AG04450 (cell line): ENCODE measurements at places on chromosomes 2 and 18.

GRCh38 chr2:121492409-121492808, 38.3 kb upstream of the RNU4ATAC start:
- DNase-seq = no peak

GRCh38 chr2:130807659-130808385, 28.9 kb upstream of the ARHGEF4 start:
- no peak for DNase-seq

- no peak for DNase-seq
Measured at GRCh38 chr18:48829443-48830149, 121.2 kb downstream of the SMAD7 start.

GRCh38 chr2:18762667-18763066, 173.3 kb upstream of the NT5C1B start:
- DNase-seq = no peak

GRCh38 chr2:37550190-37550589, 121.3 kb downstream of the CDC42EP3 start:
- DNase-seq = no peak

GRCh38 chr2:240468303-240469238, 33.1 kb downstream of the GPC1 start:
- DNase-seq = no peak

- no peak for DNase-seq
Measured at GRCh38 chr18:58168221-58168620, 124.2 kb downstream of the NEDD4L start.

DNA sequence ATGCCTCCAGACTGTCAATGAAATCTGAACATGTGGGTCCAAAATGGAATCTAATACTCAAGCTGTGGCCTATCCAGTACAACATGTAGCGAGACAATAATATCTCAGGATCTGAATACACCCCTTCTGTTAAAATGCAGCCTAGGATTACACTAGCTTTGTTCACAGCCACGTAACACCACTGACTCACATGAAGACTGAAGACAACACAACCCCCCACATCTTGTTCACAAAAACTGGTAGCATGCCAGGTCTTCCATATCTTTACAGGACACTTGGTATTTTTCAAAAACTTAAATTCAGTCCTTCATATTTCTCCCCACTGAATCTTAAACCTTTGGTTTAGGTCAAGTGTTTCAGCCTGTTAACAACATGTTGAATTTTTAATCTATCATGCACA, 84.2 kb downstream of the SLC8A1 start:
- no peak for DNase-seq

- DNase-seq = peak; percentile 61
Measured at GRCh38 chr2:180707884-180708205, 272.6 kb upstream of the UBE2E3 start.

- peak; percentile 8 for DNase-seq
Measured at GRCh38 chr2:212940816-212941215, 210.6 kb downstream of the IKZF2 start.

GRCh38 chr18:39796393-39796792, 2158.6 kb upstream of the PIK3C3 start:
- DNase-seq = no peak

GRCh38 chr2:194166818-194167217, 1490.2 kb upstream of the SLC39A10 start:
- DNase-seq = no peak

DNA sequence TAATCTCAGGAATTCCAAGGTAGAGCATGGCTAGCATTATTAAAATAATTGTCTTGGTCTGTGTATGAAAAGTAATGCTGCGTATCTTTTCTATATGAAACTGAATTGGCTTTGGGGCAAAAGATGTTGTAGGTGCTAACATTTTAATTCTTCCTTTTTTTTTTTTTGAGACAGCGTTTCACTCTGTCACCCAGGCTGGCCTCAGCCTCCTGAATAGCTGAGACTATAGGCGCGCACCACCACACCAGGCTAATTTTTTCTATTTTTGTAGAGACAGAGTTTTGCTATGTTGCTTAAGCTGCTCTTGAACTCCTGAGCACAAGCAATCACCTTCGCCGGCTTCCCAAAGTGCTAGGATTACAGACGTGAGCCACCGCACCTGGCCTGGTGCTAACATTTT, 172.6 kb upstream of the STON1 start:
- no peak for DNase-seq

GRCh38 chr2:74560591-74560990, 6.1 kb downstream of the DOK1 start:
- no peak for DNase-seq

GRCh38 chr2:239381709-239382134, 19.1 kb downstream of the HDAC4 start:
- no peak for DNase-seq

GRCh38 chr2:31384771-31385276, 29.7 kb downstream of the XDH start:
- peak; percentile 84 for DNase-seq

GRCh38 chr2:9110893-9111569, 95.6 kb upstream of the ASAP2 start:
- no peak for DNase-seq

GRCh38 chr2:206831442-206831995, 66.1 kb downstream of the FASTKD2 start:
- DNase-seq = no peak

DNA sequence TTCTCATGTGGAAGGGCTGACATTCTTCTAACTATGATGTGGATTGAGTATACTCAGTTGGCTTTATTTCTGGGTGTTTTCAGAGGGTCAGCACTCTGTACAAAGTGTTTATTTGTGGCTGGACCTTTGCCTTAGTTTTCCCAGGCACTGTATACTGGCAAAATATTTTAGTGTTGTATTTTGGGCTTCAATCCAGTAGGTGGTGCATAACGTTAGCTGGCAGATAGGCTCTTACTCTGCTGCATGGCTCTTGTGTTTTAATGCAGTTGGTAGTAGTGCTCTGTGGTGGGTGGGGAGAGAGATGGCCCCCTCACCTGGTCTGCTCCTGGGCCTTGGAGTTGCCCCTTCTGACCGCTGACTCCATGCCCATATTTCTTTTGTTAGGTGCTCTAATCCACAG, 75.6 kb upstream of the REG3A start:
- no peak for DNase-seq

- DNase-seq = no peak
Measured at GRCh38 chr2:160407393-160408172, 86.0 kb downstream of the RBMS1 start.

DNA sequence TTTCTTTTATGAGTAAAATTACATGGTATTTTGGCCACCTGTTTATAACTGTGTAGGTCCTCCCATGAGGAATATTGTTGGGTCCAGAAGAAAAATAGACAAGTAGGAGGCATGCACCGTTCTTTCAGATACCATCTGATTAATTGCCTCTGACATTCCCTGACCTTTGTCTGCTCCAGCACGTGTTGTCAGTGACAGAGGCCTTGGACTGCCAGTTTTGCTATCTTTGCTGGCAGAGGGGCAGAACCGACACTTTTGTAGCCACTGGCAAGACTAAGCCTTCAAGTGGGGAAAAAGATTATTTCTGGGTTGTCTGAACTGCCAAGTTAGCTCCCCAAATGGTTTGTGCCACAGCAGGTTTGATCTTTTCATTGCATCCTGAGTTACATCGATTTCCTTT, 276.9 kb downstream of the CAMKMT start:
- no peak for DNase-seq

GRCh38 chr2:14480120-14480519, 152.4 kb upstream of the LRATD1 start:
- no peak for DNase-seq

DNA sequence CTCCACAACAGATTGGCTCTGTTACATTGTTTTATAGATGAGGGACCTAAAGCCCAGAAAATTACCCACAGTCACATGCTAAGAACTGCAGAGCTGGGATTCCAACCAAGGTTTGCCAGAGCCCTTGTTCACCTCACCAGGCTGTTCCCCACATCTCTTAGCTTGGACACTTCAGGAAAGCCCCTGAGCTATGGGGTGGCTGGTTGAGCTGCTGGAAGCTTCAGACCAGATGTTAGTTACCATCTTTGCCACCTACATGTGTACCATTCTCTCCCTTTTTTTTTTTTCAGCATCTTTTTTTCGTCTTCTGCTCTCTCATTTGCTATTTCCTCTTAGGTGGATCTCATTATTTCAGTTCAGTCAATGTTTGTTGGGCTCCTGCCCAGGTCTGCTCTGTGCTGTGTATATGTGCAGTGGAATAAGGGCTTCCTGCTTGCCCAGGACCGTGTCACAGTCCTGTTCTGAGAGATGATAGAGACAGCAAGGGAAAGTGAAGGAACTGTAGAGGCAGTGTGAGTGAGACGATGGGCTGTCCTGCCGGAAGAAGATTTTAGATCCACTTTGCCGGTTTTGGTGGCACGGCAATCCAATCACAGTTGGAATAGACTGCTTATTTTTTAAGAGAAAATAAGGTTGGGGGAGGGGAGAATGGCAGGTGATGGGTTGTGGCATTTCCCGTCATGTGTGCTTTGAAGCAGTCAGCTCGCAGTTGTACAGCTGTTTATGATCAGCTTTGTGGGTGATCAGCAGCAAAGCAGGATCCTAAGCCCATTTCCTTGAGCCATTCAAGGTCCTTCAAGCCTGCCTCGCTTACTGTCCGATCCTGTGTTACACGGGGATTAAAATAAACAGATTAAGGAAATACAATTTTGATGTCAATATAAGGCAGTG, 152.6 kb downstream of the RTN4 start:
- DNase-seq = no peak

- no peak for DNase-seq
Measured at GRCh38 chr2:156752042-156752441, 315.9 kb downstream of the GPD2 start.

- DNase-seq = no peak
Measured at GRCh38 chr18:31077878-31078277, 24.3 kb downstream of the DSC2 start.

DNA sequence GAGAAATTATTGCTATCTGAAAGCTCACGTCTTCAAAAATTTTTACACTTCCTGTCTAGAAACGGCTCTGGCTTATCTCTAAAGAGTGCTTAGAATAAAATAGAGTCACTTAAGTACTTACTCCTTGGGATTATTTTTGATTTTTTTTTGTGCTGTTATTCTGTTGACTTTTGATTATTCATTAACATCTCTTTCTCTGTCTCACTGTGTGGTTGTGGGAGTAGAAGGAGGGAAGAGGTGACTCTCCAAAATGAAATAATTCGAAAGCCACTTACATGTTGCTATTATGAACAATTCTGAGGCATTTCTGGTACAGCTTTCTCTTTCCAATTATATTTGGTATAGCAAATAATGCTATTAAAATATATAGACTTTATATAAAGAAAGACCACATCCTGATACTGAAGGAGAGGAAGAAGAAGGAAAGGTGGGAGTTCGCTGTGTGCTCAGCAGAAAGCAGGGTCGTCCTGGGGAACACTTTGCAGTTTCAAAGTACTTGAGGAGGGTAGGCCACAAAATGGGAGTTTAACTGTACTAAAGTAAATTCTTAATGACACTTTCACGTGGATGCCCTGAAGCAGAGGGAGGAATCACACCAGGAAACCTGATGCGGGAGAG, 9.6 kb upstream of the MMADHC start:
- DNase-seq = no peak

GRCh38 chr2:174836377-174836994, 72.2 kb upstream of the CHRNA1 start:
- peak; percentile 85 for DNase-seq

GRCh38 chr2:3972377-3972776, 269.0 kb downstream of the DCDC2C start:
- no peak for DNase-seq

DNA sequence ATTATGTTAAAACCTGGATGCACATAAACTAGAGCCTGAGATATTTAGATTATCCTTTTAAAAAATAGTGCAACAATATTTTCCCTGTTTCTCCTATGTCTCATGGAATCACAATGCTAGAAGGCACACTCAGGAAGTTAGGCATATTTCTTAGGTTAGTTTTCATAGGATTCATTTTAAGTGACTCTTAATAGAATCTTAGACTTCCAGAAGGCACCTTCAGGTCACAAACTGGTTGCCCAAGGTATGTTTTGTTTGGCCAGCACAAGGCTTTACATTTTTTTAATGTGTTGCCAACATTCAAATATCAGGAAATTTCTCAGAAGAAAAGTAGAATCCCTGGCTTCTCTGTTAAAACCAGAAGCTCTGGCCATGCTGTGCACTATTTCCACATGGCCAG, 129.3 kb downstream of the LNPK start:
- DNase-seq = peak; percentile 4

DNA sequence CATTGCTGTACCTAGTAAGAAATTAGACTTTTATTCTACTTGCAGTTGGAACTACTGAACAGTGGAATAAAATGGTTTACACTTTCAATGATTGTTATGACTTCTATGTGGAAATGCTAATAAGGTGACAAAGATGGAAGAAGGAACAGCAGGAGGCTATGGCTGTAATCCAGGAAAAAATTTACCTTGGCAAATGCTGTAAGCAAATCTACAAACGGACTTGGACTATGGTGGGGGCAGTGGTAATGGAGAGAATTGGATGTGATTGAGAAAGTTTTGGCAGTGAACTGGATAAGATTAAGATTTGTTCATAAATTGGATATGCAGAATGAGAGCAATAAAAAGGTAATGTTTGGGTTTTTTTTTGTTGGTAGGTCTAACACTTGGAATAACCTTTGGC, 111.0 kb upstream of the ERBB4 start:
- DNase-seq = no peak

DNA sequence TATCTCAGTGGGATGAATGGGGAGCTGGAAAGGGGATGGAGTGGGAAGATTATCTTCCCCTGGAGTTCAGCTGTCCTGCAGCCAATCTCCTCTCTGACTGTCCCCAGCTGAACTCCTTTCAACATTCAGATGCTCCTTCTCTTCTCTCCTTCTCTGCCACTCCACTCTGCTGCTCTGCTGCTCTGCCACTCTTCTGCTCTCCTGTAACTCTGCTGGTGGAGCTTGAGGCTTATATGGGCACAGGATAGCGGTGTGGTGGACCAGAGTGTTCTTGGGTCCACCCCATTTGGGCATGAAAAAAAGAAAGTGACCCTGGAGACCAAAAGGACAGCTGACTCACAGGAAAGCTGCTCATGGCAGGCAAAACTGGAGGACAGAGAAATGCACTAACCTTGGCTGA, 26.6 kb downstream of the FAHD2B start:
- DNase-seq = no peak

DNA sequence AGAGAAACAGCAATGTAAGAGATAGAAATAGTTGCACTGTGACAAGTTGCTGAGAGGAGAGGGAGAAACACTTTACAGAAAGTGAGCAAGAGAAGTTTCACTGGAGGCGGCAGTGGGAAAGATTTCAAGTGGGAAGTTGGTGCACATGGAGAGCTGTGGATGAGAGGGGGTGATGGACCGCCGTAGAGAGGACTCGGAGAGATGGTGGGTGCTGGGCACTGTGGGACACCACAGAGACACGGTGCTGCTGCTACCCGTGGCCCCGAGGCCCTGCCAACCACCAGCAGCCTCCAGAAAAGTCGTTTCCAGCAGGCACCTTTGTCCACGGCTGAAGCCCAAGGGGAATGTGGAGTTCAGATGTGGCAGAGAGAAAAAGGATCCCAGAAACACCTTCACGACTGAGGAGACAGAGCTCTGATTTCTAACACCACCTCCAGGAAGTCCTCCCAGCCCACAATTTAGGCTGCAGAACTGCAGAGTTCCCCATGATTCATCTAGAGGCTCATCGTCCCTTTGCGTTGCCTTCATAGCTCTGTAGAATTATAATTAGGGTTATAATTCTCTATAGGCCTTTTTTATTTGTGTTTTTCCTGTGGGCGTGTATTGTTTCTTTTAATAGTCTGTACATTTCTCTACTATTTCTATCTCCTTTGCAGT, 15.9 kb upstream of the IGFBP2 start:
- DNase-seq = no peak

- no peak for DNase-seq
Measured at GRCh38 chr2:134549104-134549503, 169.7 kb downstream of the TMEM163 start.
